Right lung (tissue), 10 donors: ENCODE measurements at places on chromosomes 1 and 21.
A peak's percentile ranks its signal among the peaks of the same experiment; 100 is the strongest.

DNA sequence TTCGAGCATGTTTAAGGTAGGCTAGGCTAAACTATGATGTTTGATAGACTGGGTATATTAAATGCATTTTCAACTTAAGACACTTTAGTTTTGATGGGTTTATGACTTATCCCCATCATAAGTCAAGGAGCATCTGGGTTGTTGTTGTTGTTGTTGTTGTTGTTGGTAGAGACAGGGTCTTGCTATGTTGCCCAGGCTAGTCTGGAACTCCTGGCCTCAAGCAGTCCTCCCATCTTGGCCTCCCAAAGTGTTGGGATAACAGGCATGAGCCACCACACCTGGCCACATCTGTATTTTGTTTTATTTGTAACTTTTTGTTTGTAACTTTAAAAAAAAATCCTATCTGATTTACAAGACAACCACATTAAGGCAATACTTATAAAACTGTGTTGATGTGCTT lies 17.5 kb downstream of the DBT start:
- no peak for DNase-seq

DNA sequence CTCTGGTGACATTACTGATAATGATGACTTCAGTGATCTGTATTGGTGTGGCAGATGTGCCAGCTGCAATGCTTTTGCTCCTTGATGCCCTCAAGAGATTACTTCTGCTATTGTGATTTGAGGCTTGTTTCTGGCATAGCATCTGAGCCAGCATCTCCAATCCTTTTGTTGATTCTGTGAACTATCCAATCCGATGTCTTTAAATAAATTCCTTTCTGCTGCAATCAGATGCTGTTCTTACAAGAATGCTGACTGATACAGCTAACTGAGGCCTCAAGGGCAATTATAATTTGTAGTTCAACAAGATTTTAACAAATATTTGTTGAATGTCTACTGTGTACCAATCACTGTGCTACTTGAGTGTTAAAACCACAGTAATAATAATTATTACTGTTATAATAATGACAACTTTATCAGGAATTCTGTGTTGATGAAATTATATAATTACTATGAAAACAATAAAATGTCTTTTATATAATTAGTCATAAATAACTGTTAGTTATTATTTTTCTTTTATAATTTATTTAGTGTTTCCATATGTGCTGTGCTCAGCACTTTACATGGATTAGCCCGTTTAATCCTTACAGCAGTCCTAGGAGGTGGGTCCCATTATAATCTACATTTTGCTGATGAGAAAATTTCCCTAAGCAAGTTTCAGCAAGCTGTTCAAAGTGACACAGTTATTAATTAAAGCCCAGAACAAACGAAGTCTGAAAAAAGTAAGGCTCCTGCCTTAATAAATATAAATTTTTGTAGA lies 308.2 kb downstream of the BRINP3 start:
- no peak for DNase-seq

GRCh38 chr1:160859166-160859565 lies 3.5 kb downstream of the CD244 start:
- no peak for DNase-seq

DNA sequence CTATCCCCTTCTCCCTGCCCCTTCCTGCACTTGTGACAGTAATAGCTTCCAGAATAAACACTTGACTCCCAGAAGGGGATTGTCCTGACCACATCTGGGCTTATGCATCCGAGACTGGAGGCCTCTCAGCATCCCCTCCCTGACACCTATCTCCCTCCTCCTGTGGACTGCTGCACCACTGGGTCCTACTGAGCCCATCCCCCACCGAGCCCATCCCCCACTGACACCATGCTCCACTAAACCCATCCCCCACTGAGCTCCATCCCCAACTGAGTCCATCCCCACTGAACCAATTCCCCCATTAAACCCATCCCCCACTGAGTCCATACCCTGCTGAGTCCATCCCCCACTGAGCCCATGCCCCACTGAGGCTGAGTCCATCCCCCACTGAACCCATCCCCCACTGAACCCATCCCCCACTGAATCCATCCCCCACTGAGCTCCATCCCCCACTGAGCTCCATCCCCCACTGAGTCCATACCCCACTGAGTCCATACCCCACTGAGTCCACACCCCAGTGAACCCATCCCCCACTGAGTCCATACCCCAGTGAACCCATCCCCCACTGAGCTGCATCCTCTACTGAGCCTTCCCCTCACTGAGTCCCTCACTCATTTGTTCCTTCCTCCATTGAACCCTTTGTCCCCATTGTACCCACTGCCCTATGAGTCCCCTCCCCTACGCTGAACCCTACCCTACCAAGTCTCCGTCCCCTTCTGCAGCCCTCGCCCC lies 5.6 kb downstream of the PDZK1IP1 start:
- no peak for DNase-seq

DNA sequence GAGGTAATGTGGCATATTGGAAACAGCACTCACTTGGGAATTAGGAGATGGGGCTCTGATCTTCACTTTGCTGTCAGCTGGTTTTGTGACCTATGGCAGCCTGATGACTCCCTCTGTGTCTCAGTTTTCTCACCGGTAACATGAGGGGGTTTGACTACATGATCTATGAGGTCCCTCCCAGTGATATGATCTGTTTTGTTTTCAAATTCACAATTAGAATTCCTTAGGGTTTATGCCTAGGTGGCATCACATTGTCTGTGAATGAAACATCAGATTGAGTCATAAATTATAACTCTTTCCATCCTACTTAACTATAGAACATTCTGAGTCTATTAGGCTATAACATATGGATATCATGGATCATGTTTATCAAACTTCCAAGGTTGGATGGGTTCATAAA lies 386.6 kb downstream of the PTBP2 start:
- DNase-seq: no peak

- peak; percentile 74 for DNase-seq
These were observed 72.6 kb upstream of the TARDBP start for GRCh38 chr1:10939654-10940450.

DNA sequence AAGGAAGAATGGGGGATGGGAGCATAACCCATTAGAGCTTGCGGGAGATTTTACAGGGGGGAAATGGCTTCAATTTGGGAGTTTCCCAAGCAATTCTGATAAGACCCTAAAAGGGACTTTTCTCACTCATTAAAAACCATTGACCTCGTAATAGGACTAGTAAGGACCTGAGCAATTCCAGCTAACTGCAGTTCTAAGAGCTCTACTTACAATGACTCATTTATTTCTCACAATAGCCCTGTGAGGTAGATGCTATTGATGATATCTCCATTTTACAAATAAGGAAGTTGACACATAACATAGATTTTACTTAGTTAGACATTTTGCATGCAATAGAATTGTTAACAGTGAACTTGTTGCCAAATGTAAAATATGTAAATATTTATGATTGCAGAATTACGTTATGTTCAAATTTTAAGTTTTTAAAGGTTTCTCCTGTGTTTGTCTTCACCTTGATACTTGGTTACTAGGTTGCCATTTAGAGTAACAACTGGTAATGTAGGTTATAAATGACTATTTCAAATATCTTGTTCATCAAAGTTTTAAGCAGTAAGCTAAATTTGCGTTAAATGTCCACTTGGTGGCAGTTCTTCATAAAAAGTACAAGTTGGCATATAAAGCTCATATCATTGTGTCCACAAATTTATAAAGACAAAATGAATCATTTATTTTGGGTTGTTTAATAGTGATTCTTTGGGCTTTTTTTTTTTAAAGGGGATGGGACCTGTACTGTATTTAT lies 182.0 kb downstream of the PLA2G4A start:
- DNase-seq: no peak

- no peak for DNase-seq
These were observed 1.3 kb downstream of the CMPK1 start for GRCh38 chr1:47334765-47335435.

DNA sequence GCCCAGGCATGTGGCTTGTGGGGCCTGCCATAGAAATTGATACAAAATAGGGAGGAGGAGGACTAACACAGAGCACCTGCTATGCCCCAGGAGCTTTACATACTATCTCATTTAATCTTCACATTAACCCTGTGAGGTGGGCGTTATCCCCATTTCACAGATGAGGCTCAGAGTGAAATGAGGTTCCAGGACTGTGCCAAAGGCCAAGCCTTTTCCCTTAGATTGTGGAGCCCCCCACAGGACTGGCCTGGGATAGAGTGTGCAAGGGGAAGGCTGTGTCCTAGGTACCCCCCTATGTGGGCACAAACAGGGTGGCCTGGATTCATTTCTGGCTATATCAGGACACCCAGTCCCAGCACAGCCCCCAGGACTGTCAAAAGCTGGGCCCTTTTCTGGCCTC lies 2.2 kb upstream of the DDOST start:
- no peak for DNase-seq

- DNase-seq: no peak
These were observed 25.6 kb downstream of the XCL2 start for GRCh38 chr1:168518201-168518689.

- no peak for DNase-seq
These were observed 11.0 kb upstream of the TIPRL start for GRCh38 chr1:168167806-168168205.

DNA sequence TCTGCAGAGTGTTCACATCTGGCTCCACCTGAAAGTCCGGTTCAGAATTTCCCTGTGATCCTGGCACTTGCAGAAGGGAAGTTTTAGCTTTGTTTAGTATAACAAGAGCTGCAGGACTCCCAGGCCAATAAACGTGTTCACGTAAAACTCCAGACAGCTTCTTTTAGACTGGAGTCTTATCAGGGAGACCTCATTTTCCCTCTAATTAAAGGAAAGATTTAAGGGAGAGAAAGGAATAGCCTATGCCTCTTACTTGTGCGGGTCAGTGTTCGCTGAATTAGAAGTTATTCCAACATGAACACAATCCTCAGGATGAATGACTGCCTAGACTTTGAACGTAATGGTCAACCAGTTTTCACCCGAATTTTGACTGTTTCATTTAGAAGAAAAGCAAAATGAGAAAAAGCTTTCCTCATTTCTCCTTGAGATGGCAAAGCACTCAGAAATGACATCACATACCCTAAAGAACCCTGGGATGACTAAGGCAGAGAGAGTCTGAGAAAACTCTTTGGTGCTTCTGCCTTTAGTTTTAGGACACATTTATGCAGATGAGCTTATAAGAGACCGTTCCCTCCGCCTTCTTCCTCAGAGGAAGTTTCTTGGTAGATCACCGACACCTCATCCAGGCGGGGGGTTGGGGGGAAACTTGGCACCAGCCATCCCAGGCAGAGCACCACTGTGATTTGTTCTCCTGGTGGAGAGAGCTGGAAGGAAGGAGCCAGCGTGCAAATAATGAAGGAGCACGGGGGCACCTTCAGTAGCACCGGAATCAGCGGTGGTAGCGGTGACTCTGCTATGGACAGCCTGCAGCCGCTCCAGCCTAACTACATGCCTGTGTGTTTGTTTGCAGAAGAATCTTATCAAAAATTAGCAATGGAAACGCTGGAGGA lies 202.1 kb upstream of the SGIP1 start:
- peak; percentile 72 for DNase-seq

GRCh38 chr1:230948301-230948700 lies 30.4 kb downstream of the TTC13 start:
- DNase-seq: no peak

GRCh38 chr1:42851960-42852607 lies 5.7 kb downstream of the ZNF691 start:
- no peak for DNase-seq

DNA sequence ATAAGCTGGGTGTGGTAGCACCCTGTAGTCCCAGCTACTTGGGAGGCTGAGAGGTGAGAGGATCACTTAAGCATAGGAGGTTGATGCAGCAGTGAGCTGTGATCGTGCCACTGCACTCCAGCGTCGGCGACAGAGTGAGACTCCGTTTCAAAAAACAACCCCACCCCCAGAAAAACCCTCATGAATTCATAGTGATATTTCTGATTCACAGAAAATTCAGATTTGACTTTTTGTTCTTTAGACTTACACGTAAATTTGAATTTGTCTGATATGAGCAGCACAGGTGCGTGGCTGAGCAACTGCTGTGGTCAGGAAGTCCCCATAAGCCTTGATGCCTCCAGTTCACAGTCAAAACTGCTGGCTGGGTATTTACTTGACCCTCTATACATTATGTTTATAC lies 10.0 kb upstream of the MORC3 start:
- DNase-seq: no peak

DNA sequence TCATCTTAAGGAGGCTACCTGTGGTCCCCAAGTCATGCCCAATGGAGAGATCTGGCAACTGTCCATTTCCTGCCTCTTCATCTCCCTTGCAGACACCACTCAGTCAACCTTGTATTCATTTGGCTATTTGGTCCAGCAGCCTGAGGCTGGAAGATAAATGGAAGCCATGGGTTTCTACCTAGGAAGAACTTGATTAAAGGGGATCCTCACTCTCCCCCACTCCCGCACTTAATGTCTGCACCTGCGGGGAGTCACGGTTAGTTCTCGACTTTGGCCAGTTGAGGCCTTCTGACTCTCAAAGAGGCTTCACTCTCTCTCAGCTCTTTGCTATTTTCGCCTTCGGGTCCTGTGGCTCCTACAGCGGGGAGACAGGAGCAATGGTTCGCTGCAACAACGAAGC lies 8.4 kb upstream of the ATXN7L2 start:
- DNase-seq: no peak

DNA sequence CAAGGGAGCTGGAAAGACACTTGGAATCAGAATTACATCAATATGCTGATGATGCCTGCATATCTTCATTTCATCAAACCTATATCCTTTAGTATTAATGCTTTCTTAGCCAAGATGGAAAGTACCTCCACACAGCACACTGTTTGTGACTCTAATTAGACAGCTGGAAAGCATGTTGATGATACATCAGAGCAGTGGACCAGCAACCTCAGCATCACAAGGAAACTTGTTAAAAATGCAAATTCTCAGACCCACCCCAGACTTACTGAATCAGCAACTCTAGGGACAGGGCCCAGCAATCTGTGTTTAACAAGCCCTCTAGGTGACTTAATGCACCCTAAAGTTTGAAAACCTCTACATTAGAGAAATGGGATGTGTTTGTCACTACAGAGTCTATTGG lies 332.1 kb downstream of the DPYD start:
- DNase-seq: no peak

GRCh38 chr1:186202271-186202764 lies 172.7 kb downstream of the TPR start:
- DNase-seq: peak; percentile 71

GRCh38 chr1:110215621-110216515 lies 5.8 kb downstream of the KCNC4 start:
- no peak for DNase-seq
